ENCODE measurements at places on chromosomes 16 and 17.
A peak's percentile ranks its signal among the peaks of the same experiment; 100 is the strongest.

- no peak for DNase-seq
- H3K27ac ChIP-seq = no peak overlapping the region
- H3K4me3 ChIP-seq = no peak overlapping the region
- H3K36me3 ChIP-seq = no peaks in the 10 kb centered on the region
- no peaks in the 10 kb centered on the region for H3K4me1 ChIP-seq
Observed at GRCh38 chr17:4607773-4608187, 23.5 kb downstream of the SMTNL2 start.

- H3K4me3 ChIP-seq = no peak overlapping the region
- no peak overlapping the region for H3K27ac ChIP-seq
Observed at GRCh38 chr16:2208308-2208707, 2.4 kb downstream of the BRICD5 start.

DNA sequence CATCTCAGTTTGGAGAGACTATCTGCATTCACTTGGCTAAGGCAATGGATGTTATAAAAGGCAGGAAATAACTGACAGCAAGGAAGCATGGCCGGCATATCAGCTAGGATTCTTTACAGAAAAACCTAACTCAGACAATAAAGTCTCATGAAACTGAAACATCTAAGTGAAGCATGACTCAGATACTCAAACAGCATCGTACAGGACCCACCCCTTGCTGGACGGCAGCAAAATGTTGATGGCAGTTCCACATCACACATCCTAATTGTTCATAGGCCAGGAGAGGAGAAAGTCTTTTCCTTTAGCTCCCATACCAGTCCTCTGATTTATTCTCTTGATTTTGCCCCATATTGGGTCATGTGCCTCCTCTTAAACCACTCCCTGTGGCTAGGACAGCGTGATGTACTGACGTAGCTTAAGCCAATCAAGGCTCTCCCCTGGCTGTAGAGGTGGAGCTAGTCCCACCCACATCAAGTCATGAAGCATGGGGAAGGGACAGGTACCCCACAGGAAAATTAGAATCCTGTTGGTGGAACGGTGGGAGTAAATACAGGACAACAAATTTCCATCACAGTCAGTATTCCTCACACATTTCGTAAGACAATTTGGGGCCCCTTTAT lies 178.9 kb downstream of the IRX3 start:
- peaks cover 9% of the 10 kb centered on the region for H3K4me1 ChIP-seq
- no peak overlapping the region for H3K4me3 ChIP-seq
- no peaks in the 10 kb centered on the region for H3K36me3 ChIP-seq
- H3K27me3 ChIP-seq = no peaks in the 10 kb centered on the region
- no peak for DNase-seq
- no peak overlapping the region for H3K27ac ChIP-seq

GRCh38 chr16:51168755-51169154 lies 17.7 kb upstream of the SALL1 start:
- H3K4me1 ChIP-seq = peaks cover 8% of the 10 kb centered on the region
- H3K27ac ChIP-seq = no peak overlapping the region
- no peak overlapping the region for H3K4me3 ChIP-seq
- no peaks in the 10 kb centered on the region for H3K36me3 ChIP-seq
- peaks cover 56% of the 10 kb centered on the region for H3K27me3 ChIP-seq
- no peak for DNase-seq

GRCh38 chr17:3944485-3945388 lies 19.5 kb downstream of the ATP2A3 start:
- no peak overlapping the region for H3K4me3 ChIP-seq
- H3K27me3 ChIP-seq = no peaks in the 10 kb centered on the region
- H3K4me1 ChIP-seq = no peaks in the 10 kb centered on the region
- DNase-seq = no peak

DNA sequence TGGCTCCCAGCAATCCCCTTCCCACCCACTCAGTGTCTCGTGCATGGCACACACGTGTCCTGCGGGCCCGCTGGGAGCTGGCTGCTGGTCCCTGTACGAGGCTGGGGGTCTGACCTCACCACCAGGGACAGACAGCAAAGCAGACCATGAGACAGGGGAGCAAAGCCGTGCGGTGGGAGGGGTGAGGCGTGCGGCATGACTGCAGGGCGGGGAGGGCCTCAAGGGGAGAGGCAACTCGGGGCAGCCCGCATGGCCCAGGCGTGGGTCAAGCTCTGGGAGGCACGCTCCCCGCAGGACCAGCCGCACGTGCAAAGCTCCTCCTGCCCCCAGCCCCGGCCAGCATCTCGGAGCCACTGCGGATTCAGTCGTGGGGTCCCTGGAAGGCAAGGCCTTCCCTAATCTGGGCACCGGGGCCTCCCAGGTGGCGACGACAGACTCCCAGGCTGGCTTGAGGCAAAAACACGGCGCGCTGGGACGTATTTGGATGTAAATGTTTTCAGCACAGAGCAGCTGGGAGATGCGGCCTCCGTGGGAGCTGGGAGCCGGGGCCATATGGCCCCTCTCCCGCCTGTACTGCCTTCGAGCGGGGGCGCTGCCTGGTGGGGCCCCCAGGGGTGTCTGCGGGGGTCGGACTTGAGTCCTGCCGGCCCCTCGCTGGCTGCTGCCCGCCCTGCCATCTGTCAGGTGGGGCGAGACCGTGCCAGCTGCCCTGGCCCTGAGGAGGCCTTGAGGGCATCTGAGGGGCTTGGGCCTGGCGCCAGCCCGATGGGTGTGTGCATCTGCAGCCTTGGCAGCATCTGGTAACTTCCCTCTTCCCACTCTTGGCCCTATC lies 12.2 kb upstream of the CBFA2T3 start:
- peaks cover 89% of the 10 kb centered on the region for H3K27me3 ChIP-seq
- H3K36me3 ChIP-seq = no peaks in the 10 kb centered on the region
- H3K4me3 ChIP-seq = no peak overlapping the region
- no peaks in the 10 kb centered on the region for H3K4me1 ChIP-seq

GRCh38 chr16:838741-839140 lies 38.2 kb upstream of the GNG13 start:
- peaks cover 5% of the 10 kb centered on the region for H3K36me3 ChIP-seq
- no peak for DNase-seq

- peak; percentile 94 for DNase-seq
- peaks cover 17% of the 10 kb centered on the region for H3K4me1 ChIP-seq
- H3K4me3 ChIP-seq = peak within 1 kb of the TSS; percentile 93
- peaks cover 66% of the 10 kb centered on the region for H3K36me3 ChIP-seq
Observed at GRCh38 chr16:2777231-2777902, at the start of gene ELOB. Gene ELOB (minus strand): TSS chr16:2777280. CDS start chr16:2777239, 41 bp downstream.

GRCh38 chr17:45743626-45744326 lies 40.3 kb upstream of the CRHR1 start:
- DNase-seq = no peak
- no peaks in the 10 kb centered on the region for H3K4me1 ChIP-seq
- H3K36me3 ChIP-seq = no peaks in the 10 kb centered on the region
- no peak overlapping the region for H3K27ac ChIP-seq
- H3K27me3 ChIP-seq = peaks cover 89% of the 10 kb centered on the region
- H3K4me3 ChIP-seq = no peak overlapping the region

DNA sequence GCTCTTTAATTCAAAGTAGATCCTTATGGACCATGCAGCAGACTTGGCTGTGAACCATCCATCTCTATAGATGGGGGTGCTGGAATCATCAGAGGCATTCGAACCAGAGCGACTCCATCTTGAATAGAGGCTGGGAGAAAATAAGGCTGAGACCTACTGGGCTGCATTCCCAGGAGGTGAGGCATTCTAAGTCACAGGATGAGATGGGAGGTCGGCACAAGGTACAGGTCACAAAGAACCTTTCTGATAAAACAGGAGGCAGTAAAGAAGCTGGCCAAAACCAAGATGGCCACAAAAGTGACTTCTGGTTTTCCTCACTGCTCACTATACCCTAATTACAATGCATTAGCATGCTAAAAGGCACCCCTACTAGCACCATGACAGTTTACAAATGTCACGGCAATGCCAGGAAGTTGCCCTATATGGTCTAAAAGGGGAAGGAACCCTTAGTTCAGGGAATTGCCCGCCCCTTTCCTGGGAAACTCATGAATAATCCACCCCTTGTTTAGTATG lies 89.2 kb upstream of the BRD7 start:
- H3K27ac ChIP-seq = no peak overlapping the region
- peaks cover 100% of the 10 kb centered on the region for H3K27me3 ChIP-seq
- H3K36me3 ChIP-seq = no peaks in the 10 kb centered on the region
- H3K4me1 ChIP-seq = no peaks in the 10 kb centered on the region

GRCh38 chr16:78705694-78706093 lies 606.2 kb downstream of the WWOX start:
- no peaks in the 10 kb centered on the region for H3K36me3 ChIP-seq
- no peaks in the 10 kb centered on the region for H3K27me3 ChIP-seq
- H3K4me3 ChIP-seq = no peak overlapping the region
- DNase-seq = no peak
- no peaks in the 10 kb centered on the region for H3K4me1 ChIP-seq
- H3K27ac ChIP-seq = no peak overlapping the region

GRCh38 chr17:67109111-67109510 lies 64.8 kb downstream of the CACNG1 start:
- no peak for DNase-seq
- H3K36me3 ChIP-seq = peaks cover 23% of the 10 kb centered on the region
- no peaks in the 10 kb centered on the region for H3K4me1 ChIP-seq

DNA sequence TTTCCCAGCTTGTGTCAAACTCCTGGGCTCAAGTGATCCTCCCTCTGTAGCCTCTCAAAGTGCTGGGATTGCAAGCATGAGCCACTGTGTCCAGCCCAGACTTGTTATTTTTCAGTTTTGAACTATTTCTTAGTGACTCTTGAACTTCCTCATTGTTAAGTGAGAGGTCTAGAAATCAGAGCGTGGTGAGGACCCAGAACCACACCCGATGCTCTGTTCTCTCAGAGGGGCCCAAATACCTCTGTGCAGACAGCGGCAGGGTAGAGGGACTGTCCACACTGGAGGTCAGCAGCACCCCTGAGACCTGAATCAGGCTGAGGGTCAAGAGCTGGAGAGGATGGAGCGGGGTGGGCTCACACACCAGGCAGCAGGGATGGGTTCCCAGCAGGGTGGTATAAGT lies 47.7 kb upstream of the MEAK7 start:
- H3K27ac ChIP-seq = no peak overlapping the region
- H3K36me3 ChIP-seq = no peaks in the 10 kb centered on the region
- no peak for DNase-seq
- peaks cover 13% of the 10 kb centered on the region for H3K4me1 ChIP-seq

GRCh38 chr16:87201052-87201451 lies 116.1 kb downstream of the C16orf95 start:
- DNase-seq = peak; percentile 14
- no peaks in the 10 kb centered on the region for H3K36me3 ChIP-seq
- H3K4me1 ChIP-seq = peaks cover 11% of the 10 kb centered on the region

DNA sequence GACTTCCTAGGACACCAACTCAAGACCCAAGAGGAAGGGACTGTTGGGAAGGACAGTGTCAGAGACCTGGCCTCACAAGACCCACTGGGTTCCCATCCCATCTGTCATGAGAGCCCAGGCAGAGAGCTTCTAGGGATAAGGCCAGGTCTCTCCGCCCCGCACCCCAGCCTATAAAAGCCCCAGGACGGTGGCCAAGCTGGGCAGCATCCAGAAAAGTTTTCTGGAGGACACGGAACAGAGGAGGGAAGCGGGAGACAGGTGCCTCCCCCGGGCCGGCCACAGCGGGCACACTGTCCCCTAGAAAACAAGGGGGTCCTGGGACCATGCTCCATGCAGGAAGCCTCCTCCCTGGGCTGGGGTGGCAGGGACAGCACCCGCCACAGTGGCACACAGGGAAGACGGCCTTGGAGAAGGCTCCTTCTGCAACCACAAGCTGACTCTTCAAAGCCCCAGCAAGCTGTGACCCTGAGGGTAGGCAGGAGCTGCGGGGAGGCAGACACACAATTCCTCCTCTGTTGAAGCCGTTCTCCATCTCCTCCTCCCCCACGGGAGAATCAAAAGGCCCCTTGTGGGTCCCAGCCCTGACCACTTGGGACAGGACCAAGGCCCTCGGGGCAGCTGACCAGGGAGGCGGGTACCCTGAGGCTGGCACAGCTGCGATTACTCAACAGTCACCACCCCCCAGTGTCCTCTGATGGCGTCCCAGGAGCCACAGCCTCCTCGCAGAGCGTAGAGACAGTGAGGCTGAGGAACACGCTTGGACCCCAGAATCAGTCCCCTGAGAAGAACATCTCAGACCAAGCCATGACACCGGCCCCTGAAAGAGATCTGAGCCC lies 26.1 kb downstream of the TRPV3 start:
- DNase-seq = no peak
- no peaks in the 10 kb centered on the region for H3K27me3 ChIP-seq
- no peak overlapping the region for H3K4me3 ChIP-seq
- no peaks in the 10 kb centered on the region for H3K36me3 ChIP-seq
- H3K4me1 ChIP-seq = no peaks in the 10 kb centered on the region

DNA sequence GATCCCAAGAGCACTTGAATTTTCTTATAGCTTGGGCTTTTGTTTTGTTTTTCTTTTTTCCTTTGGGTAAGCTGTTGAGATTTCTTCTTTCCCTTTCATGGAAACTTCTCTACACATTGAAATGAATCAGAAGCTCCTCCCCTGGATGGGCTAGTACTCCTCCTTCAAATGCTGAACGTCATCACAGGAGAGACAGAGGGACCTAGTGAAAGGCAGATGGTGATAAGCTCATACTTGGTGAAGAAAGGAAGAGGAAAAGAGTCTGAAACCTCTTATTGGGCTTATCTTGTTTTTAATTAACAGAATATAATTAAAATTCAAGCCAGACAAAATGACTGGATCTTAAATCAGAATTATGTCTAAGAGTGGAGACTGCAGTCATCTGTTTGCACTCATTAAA lies 147.3 kb downstream of the SNX11 start:
- peaks cover 41% of the 10 kb centered on the region for H3K4me1 ChIP-seq
- no peak overlapping the region for H3K27ac ChIP-seq
- no peaks in the 10 kb centered on the region for H3K27me3 ChIP-seq
- DNase-seq = no peak
- H3K4me3 ChIP-seq = no peak overlapping the region

- H3K27me3 ChIP-seq = no peaks in the 10 kb centered on the region
- H3K27ac ChIP-seq = peak within 1 kb of the TSS; percentile 72
- peak within 1 kb of the TSS; percentile 86 for H3K4me3 ChIP-seq
- peaks cover 32% of the 10 kb centered on the region for H3K4me1 ChIP-seq
- H3K36me3 ChIP-seq = peaks cover 37% of the 10 kb centered on the region
- peak; percentile 89 for DNase-seq
Observed at GRCh38 chr17:41811549-41812380, at the start of gene P3H4. Gene P3H4 (minus strand): TSS chr17:41811949. CDS start chr17:41811915, 34 bp downstream.

GRCh38 chr16:84483882-84484565 lies 20.4 kb downstream of the MEAK7 start:
- H3K4me1 ChIP-seq = no peaks in the 10 kb centered on the region
- H3K4me3 ChIP-seq = no peak overlapping the region
- no peaks in the 10 kb centered on the region for H3K27me3 ChIP-seq
- DNase-seq = no peak
- peaks cover 17% of the 10 kb centered on the region for H3K36me3 ChIP-seq

DNA sequence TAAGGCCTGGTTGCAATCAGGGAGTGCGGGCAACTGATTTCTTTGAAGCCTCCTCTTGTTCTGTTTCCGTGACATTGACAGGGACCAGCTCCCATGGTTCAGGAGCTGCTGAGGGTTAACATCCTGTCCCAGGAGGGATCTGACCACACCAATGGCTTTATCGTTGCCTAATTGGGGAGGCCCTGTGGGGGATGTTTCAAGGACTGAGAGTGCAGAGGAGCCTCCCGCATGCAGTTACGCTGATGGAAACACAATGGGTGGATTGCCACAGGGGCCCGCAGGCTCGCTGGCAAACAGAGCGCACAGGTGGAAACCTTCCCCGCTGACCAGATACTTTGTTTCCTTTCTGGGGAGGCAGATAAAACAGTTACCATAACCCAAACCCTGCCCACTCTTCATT lies 23.8 kb upstream of the ABCC1 start:
- no peak for DNase-seq
- H3K4me1 ChIP-seq = peaks cover 4% of the 10 kb centered on the region
- no peak overlapping the region for H3K4me3 ChIP-seq
- no peaks in the 10 kb centered on the region for H3K36me3 ChIP-seq
- no peaks in the 10 kb centered on the region for H3K27me3 ChIP-seq

All from Calu3 (cell line).